ENCODE measurements at places on chromosomes 11 and 22. TPM values are rescaled to one million over a fixed set of nuclear protein-coding genes. Genes with fewer than 3 reads are reported as not detected.

POU2F3 gene
- total RNA-seq: not detected

DNA sequence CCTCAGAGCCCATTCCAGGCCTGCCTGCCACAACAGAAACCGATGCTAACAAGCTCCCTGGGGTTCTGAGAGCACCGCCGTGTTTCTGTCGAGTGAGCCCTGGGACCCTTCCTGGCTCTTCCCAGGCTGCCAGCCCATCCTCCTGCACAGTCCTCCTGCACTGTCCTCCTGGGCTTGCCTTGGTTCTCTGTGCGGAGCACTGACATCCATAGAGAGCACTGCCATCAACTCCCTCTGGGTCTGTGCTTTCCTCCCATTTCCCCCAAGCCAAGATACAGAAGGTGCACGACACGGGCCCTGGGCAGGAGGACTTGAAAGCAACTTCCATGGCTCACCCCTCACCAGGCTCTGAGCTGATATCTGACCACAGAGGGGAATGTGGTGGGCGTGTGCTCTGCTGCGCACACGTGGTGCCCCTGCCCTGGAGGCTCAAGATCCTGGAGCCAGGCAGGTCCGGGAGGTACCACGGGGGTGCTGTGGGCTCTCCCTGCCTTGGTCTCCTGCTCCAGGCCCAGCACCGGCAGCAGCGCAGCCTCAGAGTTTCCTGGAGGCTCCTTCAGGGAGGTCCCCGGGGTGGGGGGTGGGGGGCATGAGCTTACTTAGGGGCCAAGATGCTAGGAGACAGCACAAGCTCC, 304.2 kb downstream of the BRD1 start:
- DNase-seq: no peak

DNA sequence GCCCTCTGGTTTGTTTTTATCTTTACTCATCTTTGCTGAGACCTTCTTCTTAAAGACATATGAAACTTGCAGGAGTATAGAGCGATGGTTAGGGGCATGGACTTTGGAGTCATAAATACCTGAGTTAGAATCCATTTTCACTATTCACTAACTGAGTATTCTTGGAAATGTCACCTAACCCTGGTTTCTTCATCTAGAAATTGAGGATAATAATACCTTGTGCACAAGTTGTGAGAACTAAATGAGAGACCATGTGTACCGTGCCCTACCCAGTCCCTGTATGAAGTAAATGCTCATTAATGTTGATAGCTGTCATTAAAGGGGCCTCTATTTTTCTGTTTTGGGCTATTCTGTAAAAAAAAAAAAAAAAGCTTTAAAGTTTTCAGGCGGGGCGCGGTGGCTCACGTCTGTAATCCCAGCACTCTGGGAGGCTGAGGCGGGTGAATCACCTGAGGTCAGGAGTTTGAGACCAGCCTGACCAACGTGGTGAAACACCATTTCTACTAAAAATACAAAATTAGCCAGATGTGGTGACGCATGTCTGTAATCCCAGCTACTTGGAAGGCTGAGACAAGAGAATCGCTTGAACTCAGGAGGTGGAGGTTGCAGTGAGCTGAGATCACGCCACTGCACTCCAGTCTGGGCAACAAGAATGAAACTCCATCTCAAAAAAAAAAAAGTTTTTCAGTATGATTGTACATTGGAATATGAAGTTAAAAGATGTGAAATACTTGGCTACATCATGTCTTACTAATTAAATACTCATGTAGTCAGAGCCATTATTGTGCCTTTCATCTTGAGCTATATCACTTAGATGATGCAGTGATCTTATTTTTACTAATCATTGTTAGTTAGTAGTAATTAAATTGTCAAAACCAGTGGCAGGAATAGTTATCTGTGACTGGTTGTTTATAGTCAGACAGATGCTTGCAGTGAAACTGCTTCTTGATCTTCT, 95.0 kb downstream of the AMOTL1 start:
- no peak for DNase-seq

YPEL4 gene
- 0.32 TPM for total RNA-seq

DNA sequence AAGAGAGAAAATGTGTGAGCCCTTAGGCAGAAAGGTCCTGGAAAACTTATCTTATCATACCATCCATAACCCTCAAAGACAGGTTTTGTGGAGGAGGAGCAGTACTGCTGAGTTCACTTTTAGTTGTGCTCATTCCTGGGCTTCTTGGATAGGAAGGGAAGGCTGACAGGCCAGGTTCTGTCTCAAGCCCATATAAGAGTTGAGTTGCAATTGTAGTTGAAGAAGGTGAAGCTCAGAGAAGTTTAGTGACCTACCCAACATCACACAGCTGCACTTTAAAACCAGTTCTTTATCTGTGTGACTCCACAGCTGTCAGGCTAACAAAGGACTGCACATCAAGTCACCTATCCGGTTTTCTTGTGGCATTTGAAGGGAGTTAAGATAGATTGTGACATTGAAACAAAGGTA, 13.0 kb downstream of the TEAD1 start:
- peak; percentile 55 for DNase-seq

DNA sequence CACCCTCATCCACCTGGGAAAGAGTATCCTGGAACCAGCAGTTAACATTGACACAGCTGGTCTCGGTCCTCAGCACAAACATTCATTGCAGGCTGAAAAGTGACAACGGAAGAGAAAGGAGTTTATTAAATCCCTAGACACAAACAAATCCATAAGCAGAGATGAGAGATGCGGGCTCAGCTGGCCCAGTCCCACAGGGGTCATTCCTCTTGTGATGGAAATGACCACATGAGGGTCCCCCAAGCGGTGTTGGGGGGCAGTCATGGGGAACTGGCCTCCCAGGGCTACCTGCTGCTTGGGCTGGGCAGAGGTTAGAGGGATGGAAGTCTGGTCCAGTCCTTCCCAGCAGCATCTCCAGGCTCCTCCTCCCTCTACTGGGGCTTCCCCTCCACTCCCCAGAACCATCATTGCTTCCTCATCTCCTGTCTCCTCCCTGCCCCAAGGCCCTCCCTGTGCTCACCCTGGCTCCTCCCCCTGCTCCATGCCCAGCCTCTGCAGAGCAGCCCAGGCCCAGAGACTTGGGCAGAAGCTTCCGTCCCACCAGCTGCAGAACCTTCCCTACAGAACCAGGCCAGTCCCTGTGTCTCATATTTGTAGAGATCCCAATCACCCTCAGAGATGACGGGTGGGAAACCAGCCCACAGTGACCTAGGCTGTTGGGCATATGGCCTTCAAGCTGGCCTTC, 5.4 kb upstream of the IGLL5 start:
- DNase-seq: no peak

DNA sequence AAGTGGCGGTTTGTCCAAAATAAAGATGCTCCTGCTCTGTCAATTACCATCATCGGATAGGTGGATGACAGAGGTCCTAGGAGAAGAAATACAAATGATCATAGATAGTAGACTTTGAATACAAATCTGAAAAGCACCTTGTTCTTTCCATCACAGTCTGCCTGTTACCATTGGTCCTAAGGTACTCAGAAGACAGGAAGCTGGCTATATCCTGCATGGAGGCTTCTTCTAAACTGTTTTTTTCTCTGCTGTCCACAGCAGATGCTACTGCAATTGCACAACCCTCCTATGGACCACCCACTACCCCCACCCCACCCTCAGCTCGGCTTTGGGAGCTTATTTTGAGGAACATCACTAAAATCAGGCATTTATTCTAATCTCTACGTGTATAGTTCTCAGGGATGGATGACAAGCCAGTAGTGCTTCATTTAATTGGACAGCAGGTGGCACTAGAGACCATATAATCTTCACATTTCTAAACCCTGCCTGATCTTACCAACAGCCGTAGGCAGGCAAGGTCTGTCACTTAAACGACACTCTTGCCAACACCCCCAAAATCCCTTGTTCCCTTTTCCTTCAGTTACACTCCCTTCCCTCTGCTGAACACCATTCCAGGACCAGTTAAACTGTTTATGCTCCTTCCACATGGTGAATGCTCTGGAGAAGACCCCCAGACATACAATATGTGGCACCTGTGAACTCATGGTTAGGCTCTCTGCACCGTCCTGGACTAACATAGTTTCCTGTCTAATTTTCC, 6.6 kb upstream of the PTS start:
- DNase-seq: peak; percentile 78

SCGB1C1 gene
- total RNA-seq: not detected

DNA sequence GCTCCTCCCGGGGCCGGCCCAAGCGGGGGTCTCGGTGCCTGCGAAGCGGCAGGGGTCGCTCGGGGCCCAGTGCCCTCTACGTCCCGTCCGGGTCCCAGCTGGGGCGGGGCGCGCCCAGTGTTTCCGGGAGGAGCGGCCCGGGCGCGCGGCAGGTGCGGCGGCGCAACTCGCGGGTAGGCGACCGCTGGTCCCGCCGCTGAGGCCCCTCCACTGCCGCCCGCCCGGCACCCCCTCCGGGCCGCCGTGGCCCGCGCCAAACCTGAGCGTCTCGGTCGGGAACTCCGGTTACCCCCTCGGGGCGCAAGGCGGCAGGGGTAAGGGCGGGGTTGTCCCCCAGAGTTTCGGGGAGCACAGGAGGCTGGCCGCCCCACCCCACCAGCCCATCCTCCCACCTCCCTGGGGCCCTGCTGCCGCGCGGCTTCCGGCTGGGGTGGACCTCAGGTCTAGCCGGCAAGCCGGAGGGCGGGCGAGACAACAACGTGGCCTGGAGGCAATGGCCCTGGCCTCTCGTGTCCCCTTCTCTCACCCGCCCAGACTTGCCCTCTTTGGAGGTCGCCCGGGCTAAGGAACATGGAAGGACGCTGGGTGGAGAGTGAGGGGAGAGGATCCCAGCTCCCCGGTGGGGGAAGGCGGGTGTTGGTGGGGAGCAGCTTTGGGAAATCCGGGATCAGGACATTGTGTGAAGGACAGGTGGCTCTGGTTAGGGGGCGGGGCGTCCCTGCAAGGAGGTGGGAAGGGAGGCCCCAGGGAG, 398 bp upstream of the CRACR2B start:
- DNase-seq: peak; percentile 79

DNA sequence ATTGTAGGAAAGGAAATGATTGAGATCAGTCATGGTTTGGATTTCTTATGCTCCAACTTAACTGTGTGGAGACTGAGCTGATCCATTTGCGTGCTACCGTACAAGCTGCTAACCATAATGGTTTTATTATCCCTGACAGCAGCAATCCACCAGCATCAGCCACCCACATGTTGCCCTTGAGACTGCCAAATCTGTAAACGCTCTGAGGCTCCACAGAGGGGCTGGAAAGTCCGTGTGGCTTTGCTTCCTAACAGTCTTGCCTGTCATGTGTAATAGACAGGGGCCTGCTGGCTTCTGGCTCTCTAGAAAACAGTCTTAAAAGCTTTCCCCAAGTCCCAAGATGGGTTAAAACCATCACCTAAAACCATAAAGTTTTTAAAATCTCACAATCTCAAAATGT, 30.1 kb downstream of the ATG16L2 start:
- DNase-seq: no peak

All from Caco-2 (cell line).